ENCODE measurements at places on chromosomes 5 and 9.

- H3K36me3 ChIP-seq = no peaks in the 10 kb centered on the region
- no peak for DNase-seq
- peaks cover 11% of the 10 kb centered on the region for H3K4me1 ChIP-seq
- H3K27ac ChIP-seq = no peak overlapping the region
- no peak overlapping the region for H3K4me3 ChIP-seq
Observed at GRCh38 chr9:125906144-125906543, 159.0 kb downstream of the PBX3 start.

DNA sequence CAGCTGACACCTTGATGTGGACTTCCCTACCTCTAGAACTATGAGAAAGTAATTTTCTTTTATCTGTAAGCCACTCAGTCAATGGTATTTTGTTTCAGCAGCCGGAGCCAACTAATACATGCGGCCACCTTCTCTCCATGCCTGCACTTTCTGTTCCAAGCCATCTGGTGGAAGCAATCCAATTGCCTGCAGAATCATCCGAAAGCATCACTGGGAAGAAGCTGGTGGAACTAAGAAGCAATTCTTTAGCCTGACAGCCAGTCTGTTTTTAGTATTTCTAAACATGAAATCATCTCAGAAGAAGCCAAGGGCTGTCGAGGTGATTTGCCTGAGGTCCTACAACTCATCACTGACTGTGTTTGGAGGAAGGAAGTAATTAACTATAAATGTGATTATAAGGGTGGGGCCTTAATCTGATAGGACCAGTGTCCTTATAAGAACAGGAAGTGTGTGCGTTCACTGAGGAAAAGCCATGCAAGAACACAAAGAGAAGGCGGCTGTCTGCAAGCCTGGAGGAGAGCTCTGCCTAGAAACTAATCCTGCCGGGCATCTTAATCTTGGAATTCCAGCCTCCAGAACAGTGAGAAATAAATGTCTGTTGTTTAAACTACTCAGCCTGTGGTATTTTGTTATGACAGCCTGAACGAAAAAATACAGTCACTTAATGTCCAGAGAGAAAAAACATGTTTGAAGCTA is 49.1 kb downstream of the NXNL2 start:
- no peak for DNase-seq
- H3K4me3 ChIP-seq = no peak overlapping the region
- H3K27ac ChIP-seq = no peak overlapping the region
- no peaks in the 10 kb centered on the region for H3K27me3 ChIP-seq
- no peaks in the 10 kb centered on the region for H3K36me3 ChIP-seq

DNA sequence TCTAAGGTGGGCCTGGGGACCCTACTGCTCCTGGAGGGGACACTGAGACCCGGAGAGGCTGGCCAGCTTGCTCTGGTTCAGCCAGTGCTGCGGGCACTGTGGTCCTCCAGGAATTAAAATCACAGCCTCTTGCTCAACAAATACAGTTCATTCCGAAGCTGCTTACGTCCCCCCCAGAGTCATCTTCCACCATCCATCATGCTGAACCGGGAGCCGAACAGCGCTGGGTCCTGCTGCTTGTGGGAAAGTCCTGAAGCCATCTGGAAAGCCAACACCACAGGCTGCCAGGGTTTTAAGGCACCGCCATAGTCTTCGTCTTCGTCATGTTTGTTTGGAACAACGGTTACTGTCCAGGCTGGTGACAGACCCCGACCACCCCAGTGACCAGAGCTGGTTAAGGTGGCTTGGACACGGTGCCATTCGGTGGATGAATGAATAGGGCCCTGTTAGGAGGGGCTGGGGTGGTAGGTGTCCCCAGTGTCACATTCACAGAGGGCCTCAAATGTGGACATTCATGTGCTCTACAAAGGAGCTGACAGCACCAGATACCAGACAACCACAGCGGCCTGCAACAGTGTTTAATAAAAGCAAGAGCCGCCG is 81.6 kb upstream of the PHYKPL start:
- H3K27me3 ChIP-seq = no peaks in the 10 kb centered on the region
- no peaks in the 10 kb centered on the region for H3K4me1 ChIP-seq
- DNase-seq = no peak
- H3K4me3 ChIP-seq = no peak overlapping the region
- no peak overlapping the region for H3K27ac ChIP-seq
- no peaks in the 10 kb centered on the region for H3K36me3 ChIP-seq

DNA sequence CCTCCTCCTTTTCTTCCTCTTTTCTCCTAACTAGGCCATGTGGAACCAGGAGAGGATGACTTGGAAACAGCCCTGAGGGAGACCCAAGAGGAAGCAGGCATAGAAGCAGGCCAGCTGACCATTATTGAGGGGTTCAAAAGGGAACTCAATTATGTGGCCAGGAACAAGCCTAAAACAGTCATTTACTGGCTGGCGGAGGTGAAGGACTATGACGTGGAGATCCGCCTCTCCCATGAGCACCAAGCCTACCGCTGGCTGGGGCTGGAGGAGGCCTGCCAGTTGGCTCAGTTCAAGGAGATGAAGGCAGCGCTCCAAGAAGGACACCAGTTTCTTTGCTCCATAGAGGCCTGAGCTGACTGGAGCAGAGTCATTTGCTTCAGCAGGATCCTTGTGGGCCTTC is 13.7 kb downstream of the NUDT2 start:
- no peak overlapping the region for H3K27ac ChIP-seq
- no peaks in the 10 kb centered on the region for H3K4me1 ChIP-seq
- H3K4me3 ChIP-seq = no peak overlapping the region
- DNase-seq = no peak

- H3K27ac ChIP-seq = no peak overlapping the region
- H3K4me3 ChIP-seq = no peak overlapping the region
- H3K4me1 ChIP-seq = peaks cover 1% of the 10 kb centered on the region
- DNase-seq = no peak
- H3K27me3 ChIP-seq = no peaks in the 10 kb centered on the region
Observed at GRCh38 chr5:147658293-147658932, 124.1 kb downstream of the JAKMIP2 start.

DNA sequence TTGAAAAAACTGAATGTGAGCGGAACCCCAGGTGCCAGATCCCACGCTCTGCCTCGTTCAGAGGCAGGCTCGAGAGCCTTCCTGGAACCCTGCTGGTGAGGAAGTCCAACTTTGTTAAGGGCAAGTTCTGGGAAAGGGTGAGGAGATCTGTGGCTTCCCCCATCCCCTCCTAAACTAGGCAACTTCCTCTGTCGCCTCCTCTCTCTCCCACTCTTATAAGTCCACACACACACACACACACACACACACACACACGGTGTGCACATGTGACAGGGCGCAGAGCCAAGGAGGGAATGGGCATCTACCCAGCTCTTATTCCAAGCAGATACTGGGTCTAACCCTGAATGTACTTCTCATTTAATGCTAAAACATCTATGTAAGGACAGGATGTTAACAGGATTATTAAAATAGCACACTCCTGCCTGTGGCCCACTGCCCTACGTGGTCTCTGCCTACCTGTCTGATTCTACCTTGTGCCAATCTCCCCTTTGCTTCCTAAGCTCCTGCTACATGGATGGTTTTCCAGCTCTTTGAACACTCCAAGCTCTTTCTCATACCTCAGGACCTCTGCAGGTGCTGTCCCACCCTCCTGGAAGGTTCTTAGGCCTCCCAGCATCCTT is 72.4 kb upstream of the FBXW11 start:
- H3K4me1 ChIP-seq = peaks cover 20% of the 10 kb centered on the region

- DNase-seq = no peak
- no peaks in the 10 kb centered on the region for H3K4me1 ChIP-seq
- no peak overlapping the region for H3K27ac ChIP-seq
- H3K36me3 ChIP-seq = no peaks in the 10 kb centered on the region
- H3K4me3 ChIP-seq = no peak overlapping the region
Observed at GRCh38 chr5:124050120-124050770, 538.3 kb downstream of the CSNK1G3 start.
